ENCODE measurements at places on chromosomes 6 and 20.

DNA sequence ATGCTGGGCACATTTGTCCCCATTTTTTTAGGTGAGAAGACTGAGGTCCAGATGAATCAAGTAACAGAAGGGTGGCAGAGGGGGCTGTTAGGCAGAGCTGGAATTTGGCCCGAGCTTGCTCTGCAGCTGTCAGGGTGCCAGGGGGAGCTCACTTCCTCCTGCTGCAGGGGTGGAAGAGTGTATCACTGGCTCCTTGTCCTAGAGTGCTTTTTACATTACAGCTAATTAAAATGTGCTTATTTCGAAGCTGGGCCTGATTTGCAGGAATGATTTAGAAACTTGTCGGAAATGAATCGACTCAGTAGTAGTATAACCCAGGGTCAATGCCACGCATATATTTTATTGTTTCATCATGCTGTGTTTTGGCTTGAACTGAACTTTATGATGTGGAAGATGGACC lies 11.1 kb downstream of the TOX2 start:
- DNase-seq, result no peak

GRCh38 chr6:51927450-51927849 lies 160.0 kb downstream of the PKHD1 start:
- DNase-seq, result no peak

- DNase-seq, result no peak
Observed at GRCh38 chr6:138988469-138988834, 399 bp upstream of the REPS1 start.

GRCh38 chr20:20366551-20366875 lies 1.4 kb upstream of the INSM1 start:
- no peak for DNase-seq

DNA sequence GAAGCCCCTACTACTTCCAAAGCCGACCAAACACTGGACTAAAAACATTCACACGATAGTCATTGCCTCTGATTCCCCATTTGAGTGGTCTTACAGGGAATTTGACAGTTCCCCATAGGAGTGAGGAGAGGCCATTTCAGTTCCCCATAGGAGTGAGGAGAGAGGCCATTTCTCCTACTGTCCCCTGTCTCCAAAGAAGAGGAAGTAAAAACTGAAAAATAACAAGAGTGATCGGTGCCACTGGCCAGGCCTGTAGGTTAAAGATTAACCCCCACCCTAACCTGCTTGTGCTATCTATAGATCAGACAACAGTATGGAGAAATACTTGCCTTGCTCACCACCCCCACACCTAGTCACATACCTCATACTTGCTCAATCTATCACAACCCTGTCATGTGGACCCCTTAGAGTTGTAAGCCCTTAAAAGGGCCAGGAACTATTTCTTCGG lies 204.0 kb upstream of the MOCS1 start:
- no peak for DNase-seq

- no peak for DNase-seq
Observed at GRCh38 chr6:124420116-124420840, 542.0 kb upstream of the RNF217 start.

DNA sequence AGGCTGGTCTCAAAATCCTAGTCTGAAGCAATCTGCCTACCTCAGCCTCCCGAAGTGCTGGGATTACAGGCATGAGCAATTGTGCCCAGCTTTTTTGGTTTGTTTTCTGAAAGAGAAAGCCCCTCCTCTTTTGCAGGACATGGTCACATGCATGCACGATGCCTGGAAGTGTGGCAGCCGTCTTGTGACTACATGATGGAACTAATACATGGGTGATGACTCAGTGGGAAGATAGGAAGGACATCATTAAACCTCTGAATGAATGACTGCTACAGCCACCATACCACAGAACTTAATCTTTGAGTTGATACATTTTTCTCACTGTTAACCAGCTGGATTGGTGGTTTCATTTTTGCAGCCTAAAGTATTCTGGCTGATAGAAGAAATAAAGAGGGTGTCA lies 13.4 kb upstream of the CTNNBL1 start:
- no peak for DNase-seq
